RCC 7860 (cell line): ENCODE measurements at places on chromosomes 2 and 18.
A peak's percentile ranks its signal among the peaks of the same experiment; 100 is the strongest.

DNA sequence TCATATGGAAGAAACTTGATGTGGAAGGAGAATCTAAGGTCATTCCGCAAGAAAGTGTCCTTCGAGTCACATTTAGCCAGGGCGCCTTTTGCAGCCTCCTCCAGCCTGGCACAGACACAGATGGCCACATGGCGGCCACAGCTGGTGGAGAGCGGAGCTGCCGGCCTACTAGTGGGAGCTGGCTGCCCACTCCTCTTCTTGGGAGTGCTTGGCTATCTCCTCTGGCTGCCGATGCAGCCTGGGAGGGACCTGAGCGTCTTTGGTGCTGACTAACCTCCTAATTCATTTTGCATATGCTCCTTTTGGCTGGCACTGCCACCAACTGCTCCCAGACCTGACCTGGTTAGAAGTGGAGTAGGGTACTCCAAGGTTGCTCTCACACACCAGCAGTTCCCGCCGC, 199.3 kb upstream of the MYT1L start:
- DNase-seq: no peak

GRCh38 chr2:225779829-225780228, 380.3 kb downstream of the NYAP2 start:
- no peak for DNase-seq

- DNase-seq: no peak
These were observed 213.0 kb upstream of the TMEFF2 start for GRCh38 chr2:192407692-192408091.

DNA sequence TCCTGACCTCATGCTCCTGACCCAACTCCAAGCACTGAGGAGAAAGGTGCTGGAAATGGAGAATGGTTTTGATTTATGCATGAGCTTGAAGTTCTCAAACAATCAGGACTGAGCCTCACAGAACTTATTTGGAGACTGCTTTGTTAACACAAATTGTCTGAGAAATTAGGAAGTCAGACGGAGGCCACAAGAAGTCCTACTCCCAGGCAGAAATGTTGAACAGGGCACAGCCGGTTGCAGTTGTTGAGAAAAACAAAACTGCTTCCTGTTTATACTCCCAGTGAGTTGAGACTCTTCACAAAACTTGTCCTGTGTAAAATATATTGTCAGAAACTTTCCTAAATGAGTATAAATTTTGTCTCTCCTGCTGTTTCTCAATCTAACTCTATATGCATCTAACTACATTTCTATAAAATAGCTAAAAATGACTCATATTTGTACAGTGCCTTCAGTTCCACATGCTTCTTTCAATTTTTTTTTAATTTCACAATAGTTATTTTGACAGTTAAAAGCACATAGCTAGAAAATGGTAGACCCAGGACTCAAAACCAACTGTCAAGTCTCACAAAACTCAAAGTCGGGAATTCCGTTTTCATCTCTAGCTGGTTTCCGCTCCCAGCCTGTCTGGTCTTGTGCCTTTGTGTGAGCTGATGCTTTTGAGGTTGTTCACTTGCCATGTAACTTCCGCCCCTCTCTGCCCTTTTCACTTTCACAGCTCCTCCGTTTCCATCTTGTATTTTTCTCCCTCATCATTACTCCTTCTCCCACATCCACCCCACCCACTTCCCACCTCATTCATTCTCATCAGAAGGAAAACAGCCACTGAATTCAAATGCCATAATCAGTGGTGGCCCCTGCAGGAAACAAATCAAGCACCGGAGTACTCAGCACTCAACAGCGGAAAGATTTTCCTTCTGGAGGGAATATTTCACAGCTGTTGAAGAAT, 215.0 kb downstream of the SUCLG1 start:
- no peak for DNase-seq

GRCh38 chr2:97951155-97951680, 44.5 kb downstream of the TMEM131 start:
- DNase-seq: peak; percentile 77

- no peak for DNase-seq
These were observed 101.6 kb downstream of the AP1S3 start for GRCh38 chr2:223735659-223736244.

- peak; percentile 68 for DNase-seq
These were observed 309.0 kb upstream of the GULP1 start for GRCh38 chr2:187982668-187983067.

DNA sequence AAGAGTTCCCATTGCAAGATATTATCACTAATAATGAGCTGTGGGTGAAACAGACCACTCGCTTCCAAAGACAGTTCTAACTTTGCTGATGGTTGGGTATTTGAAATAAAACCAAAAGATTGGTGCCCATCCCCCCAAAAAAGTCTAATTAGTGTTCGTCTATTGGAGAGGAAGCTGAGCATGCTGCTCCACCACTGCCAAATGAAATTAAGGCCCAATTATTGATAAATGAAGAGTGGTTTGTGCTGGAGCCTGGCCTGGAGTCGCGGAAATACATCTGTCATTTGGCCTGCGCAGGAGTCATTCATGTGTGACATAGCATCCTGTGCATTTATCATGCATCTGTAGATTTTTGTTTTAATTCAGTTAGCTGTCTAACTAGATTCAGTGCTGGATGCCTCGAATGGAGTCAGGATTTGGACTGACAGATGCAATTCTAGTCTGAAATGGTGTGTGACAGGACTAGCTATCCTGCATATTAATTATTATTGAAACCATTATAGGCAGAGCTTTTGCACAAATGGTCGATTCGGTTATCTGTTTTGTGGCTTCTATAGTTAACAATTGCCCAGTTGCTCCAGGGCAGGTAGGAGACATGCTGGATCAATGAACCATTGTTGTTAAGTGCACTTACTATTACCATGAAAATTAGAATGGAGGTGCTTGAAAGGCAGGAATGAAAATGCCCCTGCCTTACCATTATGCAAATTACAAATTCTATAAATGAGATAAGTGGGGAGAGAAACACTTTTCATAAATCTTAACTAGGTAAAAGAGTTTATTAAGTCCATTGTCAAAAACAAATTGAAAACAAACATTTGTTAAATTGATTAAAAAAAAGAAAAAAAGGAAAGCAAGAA, 450.4 kb upstream of the TCF4 start:
- DNase-seq: no peak

DNA sequence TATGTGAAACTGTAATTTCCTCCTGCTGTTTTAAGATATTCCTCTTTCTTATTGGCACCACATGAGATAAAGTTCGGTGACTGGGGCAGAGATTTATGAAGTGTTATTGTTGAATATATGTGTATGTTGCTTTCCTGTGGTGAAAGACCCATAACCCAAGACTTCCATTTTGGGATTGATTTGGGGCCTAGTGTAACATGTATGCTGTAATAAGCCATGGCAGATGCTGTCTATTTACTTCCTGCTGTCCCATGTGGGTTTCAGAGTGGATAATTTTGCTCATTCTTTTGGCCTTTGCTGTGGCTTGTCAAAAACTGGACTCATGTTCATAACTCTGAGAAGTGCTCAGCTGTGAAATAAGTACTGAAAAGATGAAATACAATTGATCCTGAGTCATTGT, 10.8 kb upstream of the MYO1B start:
- no peak for DNase-seq
